Stimulated activated CD8-positive, alpha-beta memory T cell treated with anti-CD3 and anti-CD28 coated beads, Interleukin-7, amount 100 ng/mL, for 4 hours (primary cell): ENCODE measurements at places on chromosomes 5 and 9.

DNA sequence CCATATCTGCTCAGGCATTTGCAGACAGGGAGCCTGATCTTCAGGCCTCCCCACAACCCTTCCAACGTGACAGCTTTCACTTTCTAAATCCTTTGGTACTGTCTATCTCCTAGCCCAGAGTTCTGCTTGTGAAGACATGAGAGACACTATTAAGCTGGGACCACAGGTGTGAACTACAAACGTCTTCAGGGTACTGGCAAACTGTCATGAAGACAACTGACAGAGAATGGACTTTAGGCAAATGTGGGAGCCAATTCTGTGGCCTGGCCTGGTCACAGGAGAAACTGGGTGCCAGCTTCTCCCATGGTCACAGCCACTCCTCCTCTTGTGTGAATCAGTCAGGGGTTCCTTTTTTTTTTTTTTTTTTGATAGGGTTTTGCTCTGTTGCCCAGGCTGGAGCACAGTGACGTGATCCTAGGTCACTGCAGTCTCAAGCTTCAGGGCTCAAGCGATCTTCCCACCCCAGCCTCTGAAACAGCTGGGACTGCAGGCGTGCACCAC is 10.4 kb downstream of the TRIM14 start:
- no peak for DNase-seq

GRCh38 chr9:131628459-131629225 is 83.3 kb downstream of the PRRT1B start:
- DNase-seq, result no peak

DNA sequence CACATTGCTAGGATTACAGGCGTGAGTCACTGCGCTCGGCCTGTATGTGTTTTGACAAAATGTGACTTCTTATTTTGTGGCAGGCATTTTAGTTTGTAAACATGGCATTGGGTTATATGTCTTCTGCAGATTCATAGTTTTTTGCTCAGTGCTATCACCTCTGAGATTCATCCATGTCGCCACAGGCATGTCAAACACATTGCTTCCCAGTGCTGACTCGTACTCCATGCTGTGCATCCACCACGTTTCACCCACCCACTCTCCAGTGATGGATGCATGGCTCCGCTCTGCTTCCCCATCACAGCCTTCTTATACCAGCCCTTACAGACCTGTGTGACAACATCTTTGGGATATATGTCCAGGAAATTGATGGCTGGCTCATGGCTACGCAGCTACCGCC is 158.8 kb downstream of the GAS1 start:
- DNase-seq, result no peak

- no peak for DNase-seq
Measured at GRCh38 chr9:86500667-86501435, 146.6 kb upstream of the TUT7 start.

DNA sequence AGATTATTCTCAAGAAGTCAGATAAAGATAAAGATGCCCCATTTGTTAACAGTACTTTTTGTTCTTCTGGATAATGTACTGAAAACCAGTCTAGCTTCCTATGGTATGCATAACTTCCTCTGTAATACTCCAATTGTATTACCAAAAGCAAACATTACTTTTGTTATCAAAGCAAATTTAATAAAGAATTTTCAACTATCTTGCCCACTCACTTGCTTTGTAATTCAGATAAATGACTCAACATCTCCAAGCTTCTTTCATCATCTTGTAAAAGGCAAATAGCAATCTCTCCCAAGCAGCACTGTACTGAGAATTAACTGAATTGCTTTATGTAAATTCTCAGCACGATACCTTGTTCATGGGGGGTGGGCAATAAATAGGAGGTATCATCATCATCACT is 98.3 kb downstream of the NFIB start:
- DNase-seq, result no peak

GRCh38 chr9:109422641-109423040 is 75.5 kb downstream of the PTPN3 start:
- DNase-seq, result no peak

DNA sequence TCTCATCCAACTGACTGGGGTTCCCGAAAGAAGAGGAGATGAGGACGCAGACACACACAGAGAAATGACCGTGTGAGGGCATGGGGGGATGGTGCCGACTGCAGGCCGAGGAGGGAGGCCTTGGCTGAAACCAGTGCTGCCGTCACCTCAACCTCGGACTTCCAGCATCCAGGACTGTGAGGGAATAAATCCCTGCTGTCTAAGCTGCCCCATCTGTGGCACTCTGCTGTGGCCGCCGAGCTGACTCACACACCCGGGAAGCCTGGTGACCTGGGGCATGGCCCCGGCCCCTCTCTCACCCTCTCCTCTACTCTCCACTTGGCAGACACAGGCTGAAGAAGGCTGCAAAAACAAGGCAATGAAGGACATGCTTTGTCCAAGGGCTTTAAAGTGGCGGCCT is 4.4 kb upstream of the COL5A1 start:
- DNase-seq, result no peak

DNA sequence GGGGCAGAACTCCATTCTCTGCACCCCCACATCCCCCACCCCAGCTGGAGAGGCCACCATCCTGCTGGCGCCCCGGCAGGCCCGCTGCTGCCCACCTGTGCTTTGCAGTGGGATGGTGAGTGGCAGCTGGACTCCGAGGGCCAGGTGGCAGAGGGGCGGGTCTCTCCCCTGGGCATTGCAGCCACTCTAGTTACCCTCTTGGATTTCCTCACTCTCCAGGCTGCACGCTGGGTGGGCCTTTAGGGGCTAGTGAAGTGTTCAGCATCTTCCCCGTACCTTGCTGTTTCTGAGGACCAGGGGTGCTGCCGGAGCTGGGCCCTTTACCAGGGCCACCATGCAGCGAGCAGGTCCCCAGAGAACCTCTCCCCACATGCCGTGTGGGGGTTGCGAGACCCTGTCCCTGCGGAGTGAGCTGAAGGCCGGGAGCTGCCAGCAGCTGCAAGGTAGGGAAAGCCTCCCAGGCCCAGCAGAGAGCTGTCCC is 88.4 kb upstream of the SH3PXD2B start:
- DNase-seq, result no peak

DNA sequence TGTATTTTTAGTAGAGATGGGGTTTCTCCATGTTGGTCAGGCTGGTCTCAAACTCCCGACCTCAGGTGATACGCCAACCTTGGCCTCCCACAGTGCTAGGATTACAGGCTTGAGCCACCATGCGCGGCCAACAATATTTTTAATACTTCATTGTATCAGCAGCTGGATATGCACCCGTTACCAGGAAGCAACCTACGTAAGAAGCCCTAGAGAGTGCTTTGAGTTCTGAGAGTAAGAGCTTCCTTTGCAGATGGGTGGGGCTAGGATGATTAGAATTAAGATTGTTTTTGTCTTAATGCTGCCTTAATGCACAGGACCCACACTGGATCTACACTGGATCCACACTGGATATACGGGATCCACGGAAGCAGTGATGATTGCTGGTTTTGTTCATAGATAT is 123.9 kb upstream of the ABCA1 start:
- DNase-seq, result no peak

GRCh38 chr9:38294220-38294960 is 98.1 kb upstream of the ALDH1B1 start:
- no peak for DNase-seq

DNA sequence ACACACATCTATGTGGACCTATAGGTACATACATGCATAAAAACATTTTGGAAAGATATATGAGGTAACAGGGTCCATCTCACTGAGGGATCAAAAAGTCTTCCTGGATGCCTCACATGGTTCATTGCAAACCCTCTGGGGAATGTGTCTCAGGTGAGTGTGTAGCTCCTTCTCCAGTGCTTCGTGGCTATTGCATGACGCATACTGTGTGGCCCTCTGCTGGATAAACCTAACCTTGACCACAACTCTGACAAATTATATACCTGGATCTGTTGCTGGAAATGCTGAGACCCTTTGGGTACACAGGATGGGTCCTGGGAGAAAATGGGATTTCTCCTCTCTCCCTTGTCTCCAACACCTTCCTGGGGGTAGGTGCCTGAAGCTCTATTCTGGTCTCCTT is 91.9 kb downstream of the JAKMIP2 start:
- no peak for DNase-seq

DNA sequence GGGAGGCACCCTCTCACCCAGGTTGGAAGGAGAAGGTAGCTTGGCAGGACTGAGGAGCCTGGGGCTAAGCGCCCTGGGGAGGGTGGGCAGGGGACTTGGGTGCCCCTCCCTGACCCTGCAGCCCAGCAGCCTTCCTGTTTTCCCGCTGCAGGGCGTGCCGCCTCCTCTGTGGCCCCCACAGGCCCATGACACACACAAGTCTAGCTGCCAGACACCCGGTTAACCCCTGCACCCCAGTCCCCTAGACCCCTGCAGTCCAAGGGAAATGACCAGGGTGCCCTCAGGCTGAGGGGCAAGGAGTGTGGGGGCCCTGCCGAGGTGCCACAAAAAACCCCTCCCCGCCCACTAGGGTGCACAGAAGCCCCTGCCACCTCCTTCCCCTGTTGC is 33.0 kb downstream of the GOLGA2 start:
- DNase-seq, result no peak

- DNase-seq, result no peak
Measured at GRCh38 chr9:123691765-123692303, 238.1 kb downstream of the DENND1A start.

GRCh38 chr5:82225525-82226172 is 52.5 kb downstream of the RPS23 start:
- peak; percentile 31 for DNase-seq

DNA sequence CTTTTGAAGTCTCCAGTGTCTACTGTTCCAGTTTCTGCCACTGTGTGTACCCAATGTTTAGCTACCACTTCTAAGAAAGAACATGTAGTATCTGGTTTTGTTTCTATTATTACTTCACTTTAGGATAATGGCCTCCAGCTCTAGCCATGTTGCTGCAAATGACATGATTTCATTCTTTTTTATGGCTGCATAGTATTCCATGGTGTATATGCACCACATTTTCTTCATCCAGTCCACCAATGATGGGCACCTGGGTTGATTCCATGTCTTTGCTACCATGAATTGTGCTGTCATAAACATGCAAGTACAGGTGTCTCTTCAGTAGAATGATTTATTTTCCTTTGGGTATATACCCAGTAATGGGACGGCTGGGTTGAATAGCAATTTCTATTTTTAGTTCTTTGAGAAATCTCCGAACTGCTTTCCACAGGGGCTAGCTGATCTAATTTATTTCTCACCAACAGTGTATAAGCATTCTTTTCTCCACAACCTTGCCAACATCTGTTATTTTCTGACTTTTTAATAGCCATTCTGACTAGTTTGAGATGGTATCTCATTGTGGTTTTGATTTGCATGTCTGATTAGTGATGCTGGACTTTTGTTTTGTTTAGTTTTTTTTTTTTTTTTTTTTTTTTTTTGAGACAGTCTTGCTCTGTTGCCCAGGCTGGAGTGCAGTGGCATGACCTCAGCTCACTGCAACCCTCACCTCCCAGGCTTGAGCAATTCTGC is 68.9 kb downstream of the WDR41 start:
- DNase-seq, result no peak

GRCh38 chr5:35171078-35171477 is 59.2 kb downstream of the PRLR start:
- no peak for DNase-seq

GRCh38 chr9:9299134-9299533 is 1313.7 kb downstream of the PTPRD start:
- DNase-seq, result no peak
